ENCODE measurements at places on chromosomes 2 and 18. TPM values are rescaled to one million over a fixed set of nuclear protein-coding genes. Genes with fewer than 3 reads are reported as not detected.
A peak's percentile ranks its signal among the peaks of the same experiment; 100 is the strongest.

- DNase-seq, result no peak
Measured at GRCh38 chr2:88451811-88452564, 505 bp downstream of the FOXI3 start.

DNA sequence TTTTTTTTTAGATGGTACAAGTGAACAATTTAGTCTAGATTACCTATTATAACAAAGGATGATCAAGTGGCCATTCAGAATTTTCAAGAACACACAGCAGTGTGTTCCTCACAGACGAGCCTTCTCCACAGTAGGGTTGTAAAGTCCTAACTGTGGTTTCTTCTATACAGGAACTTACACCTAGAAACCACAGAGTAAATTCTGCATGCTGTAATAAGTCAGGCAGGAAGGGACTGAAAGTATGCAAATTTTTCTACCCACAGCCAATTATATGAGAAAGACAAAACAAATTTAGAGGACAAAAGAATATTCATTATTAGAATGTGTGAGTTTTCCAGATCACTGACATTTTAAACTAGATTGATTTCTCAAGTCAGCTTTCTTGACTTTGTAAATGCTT is 99.5 kb downstream of the RBMS1 start:
- DNase-seq, result no peak

GRCh38 chr2:182193291-182193690 is 207.6 kb downstream of the PPP1R1C start:
- DNase-seq, result no peak

DNA sequence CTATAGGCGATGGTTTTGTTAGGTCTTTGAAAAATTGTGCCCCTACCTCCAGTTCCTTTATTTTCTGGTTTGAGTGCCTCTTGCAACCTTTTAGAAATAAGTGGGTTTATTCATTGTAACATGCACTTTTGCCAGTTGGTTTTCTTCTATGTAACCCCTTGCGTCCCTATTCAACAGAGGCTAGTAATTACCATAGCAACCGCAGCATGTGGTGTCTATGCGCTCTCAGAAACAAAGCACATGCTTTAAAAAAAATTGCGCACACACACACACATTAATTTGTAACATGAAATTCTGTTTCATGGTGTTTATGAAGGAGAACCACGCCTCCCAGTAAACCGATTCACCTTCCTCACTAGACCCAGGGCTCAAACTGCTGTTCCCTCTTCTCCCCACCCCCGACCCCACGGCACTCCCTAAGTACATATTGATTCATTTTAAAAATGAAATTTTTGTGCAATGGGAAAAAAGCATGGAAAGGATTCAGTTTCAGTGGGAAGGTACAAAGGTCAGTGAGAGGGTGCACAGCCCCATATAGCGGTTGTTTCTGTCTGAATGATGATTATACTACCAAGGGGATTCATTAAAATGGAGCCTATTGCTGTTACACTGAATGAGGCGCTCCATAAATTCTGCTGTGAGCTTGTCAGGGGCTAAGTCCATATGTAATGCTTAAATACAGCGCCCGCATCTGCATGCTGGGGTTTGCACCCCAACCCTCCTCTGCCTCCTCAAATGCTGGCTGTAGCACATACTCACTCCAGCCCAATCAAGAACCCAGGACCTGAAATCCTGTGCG is 206.9 kb downstream of the ICOS start:
- DNase-seq, result no peak

- no peak for DNase-seq
Measured at GRCh38 chr18:29164020-29164706, 987.2 kb upstream of the CDH2 start.

GRCh38 chr2:10045561-10046355 is 2.4 kb downstream of the KLF11 start:
- peak; percentile 82 for DNase-seq

DNA sequence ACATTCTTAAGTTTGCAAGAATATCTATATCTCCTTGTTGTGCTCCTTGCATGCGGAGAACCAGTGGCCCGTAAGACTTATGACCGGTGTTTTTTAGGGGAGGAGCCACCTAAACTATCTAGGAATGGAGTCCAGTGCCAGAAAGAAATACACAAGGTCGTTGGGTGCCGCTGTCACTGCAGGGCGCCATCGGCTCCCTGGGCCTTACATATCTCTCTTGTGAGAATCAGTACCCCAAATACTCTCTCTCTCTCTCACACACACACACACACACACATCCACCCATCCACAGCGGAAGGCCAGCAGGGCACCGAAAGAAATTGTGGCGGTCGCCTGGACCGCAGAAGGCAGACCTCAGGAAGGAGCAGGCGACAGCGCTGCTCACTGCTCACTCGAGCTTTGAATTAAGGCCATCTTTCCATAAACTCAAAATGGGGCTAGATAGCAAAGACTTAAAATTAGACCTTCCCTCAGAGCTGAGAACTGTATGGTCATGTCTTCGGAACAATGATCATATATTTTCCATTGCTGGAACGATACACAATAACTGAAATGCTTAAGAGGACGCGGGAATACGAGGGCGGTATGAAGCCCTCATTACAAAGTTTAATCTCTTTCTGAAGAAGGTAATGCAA is 10.4 kb downstream of the NR4A2 start:
- DNase-seq, result no peak

DNA sequence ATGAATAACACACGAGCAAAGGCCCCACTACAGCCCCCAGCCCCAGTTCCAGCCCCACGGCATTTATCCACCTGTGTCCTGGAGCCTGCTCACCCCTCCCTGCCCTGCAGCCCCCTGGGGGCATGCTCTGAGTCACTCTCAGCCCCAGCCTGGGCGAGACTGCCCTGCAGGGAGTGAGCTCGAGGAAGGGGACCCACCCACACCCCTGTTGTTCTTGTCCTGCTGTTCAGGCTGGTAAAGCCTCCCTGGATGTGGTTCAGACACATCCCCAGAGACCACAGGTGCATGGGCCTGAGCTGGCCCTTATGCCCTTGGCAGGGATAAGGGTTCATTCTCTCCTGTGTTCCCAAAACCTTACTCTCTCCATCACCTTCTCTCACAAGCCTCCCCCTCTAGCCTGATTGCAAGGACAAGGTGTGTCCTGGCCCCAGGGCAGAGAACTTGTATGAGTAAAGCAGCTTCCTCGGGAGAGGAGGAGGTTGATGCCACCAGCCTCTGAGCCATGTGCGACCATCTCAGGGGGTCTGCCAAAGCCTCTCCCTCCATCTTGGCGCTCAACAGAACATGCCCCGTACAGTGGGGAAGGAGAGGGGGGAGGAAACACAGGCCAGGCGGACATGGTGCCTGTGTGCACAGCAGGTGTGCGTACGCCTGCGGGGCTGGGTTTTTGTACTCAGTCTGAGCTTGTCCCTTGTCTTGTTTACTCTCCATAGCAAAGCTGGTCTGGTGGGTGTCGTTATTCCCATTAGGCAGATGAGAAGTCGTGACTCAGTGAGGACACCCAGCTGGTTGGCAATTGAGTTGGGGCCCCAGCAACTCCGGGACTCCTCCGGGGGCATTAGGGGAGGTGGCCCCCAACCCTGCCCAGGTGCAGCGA is 64.4 kb downstream of the CIB4 start:
- no peak for DNase-seq

Gene CDK15
- total RNA-seq, result 1.5 TPM

DNA sequence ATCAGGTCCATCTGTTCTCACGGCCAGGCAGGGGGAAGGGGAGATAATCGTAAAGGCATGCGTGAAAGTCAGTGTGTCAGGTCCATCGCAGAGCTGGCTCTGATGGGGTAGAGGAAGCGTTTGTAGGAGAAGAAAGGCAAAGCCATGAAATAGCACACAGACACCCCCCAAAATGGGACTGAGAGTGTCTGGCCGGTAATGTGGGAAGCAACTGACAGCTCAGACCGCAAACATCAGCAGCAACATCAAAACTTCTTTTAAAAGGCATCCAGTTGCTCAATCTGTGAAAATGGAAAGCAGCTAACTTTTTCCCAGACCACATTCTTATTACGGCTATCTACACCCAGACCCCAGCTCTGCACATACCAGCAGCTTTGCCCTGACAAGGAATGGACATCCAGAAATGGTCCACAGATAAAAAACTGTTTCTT is 232.6 kb downstream of the EN1 start:
- no peak for DNase-seq

Gene ACMSD
- total RNA-seq, result 0.20 TPM

DNA sequence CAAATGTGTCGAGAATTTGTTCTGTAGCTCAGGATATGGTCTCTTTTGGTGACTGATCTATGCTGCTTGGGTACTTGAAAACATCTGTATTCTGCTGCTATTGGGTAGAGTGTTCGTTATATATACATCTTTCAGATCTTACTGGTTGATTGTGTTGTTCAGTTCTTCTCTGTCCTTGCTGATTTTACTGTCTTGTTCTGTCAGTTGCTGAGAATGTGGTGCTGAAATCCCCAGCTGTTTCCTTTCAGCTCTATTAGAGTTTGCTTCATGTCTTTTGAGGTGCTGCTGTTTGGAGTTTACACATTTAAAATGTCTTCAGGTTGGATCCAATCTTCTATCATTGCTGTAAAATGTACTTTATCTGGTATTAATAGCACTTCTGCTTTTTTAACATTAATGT is 12.9 kb downstream of the BCL2L11 start:
- DNase-seq, result no peak

- DNase-seq, result no peak
Measured at GRCh38 chr2:215022418-215022817, 116.0 kb downstream of the ABCA12 start.

GRCh38 chr2:191738667-191739066 is 60.7 kb downstream of the NABP1 start:
- DNase-seq, result no peak

DNA sequence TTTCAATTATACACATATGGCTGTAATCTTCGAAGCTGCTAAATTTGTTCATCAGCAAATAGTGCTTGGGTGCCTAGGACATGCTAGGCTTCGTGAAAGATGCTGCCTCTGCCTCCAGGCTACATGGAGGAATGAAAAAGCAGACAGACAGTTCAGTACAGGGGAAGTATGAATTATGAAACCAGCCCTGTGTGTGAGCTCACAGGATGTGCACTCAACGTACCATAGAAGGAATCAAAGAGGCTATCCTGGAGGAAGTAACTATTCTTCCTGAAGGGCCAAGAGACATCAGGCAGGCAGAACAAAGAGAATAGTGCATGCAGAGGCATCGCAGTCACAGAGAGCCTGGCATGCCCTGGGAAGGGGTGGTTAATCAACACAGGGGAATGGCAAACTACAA is 61.4 kb downstream of the DYM start:
- peak; percentile 41 for DNase-seq

- DNase-seq, result no peak
Measured at GRCh38 chr2:136168720-136169119, 50.8 kb upstream of the CXCR4 start.

- no peak for DNase-seq
Measured at GRCh38 chr18:58586269-58586668, 42.6 kb downstream of the ALPK2 start.

GRCh38 chr2:33038230-33038629 is 91.5 kb downstream of the LTBP1 start:
- no peak for DNase-seq

Gene EPB41L3
- total RNA-seq, result 65.5 TPM

GRCh38 chr2:101546376-101547058 is 71.6 kb upstream of the RFX8 start:
- DNase-seq, result no peak
